ENCODE measurements at places on chromosomes 5 and 9.

DNA sequence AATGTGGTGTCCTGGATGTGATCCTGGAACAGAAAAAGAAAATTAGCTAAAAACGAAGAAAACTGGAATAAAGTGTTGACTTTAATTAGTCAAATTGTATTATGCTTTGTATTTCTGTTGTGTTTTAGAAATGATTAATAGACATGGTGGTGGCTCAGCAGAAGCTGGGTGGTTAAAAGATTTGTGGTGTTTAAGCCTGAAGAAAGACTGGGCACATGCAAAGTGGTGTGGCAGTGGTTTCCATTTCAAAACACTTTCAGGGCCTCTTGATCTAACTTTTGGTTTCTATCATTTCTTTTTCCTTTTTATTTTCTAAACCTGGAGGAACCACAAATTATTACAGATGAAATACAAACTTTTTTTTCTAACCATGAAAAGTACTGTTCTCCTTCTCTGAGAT is 44.1 kb downstream of the ADGRV1 start:
- no peak for DNase-seq

- DNase-seq: no peak
Measured at GRCh38 chr5:179437341-179438001, 92.2 kb upstream of the ADAMTS2 start.

GRCh38 chr5:54357408-54358058 is 47.2 kb upstream of the ARL15 start:
- no peak for DNase-seq

DNA sequence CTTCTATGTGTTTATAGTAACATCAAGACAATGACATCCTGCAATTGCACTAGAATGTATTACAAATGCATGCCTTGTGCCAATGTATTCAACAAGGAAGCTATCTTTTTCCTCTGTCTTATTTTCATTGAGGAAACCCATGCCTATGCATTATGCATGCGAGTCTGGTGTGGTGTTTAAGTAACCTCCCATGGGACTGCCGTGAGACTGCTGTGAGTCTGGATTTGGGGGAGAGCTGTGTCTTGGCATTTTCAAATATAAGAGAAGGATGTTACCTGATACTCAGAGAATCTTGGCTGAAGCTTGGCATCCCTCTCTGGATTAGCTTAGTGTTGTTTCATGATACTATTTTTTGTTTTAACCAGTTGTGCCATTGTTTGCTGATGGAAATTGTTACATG is 98.3 kb downstream of the F2RL2 start:
- peak; percentile 47 for DNase-seq

DNA sequence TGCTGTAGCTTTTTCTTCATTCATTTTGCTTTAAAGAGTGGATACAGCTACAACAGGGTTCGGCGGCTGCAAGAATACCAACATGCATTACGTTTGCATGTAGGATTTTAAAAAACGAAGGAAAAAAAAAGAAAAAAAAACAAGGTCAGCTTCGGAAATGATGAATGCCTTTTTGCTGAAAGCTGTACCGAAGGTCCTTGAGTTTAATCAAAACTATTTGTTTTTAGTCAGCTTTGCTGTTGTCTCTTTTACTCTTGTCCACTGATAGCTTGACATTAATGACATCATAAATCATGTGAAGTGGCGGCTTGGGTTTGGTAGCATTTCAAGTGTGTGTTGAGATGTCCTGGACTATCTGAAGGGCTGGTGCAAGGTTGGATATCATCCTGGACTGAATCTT is 779.1 kb downstream of the NR2F1-AS1 start:
- DNase-seq: no peak

- no peak for DNase-seq
Measured at GRCh38 chr5:27969157-27969556, 930.8 kb upstream of the CDH9 start.

DNA sequence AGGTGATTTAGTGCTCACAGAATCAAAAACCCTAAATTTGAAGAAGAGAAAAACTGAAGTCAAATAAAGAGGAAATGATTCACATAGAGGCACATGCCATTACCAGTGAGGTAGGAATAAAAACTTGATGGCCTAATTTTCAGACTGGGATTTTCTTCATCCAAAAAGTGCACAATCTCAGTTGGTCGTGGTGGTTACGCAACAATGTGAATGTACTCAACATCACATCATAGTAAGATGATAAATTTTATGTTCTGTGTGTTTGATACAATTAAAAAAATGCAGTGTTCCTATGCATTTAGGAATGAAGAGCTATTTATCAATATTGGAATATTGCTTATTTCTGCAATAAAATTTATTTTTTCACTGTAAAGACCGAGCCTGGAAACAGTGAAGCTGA is 60.7 kb downstream of the SV2C start:
- DNase-seq: no peak

- DNase-seq: peak; percentile 72
Measured at GRCh38 chr5:149434162-149435014, 55.3 kb upstream of the IL17B start.

DNA sequence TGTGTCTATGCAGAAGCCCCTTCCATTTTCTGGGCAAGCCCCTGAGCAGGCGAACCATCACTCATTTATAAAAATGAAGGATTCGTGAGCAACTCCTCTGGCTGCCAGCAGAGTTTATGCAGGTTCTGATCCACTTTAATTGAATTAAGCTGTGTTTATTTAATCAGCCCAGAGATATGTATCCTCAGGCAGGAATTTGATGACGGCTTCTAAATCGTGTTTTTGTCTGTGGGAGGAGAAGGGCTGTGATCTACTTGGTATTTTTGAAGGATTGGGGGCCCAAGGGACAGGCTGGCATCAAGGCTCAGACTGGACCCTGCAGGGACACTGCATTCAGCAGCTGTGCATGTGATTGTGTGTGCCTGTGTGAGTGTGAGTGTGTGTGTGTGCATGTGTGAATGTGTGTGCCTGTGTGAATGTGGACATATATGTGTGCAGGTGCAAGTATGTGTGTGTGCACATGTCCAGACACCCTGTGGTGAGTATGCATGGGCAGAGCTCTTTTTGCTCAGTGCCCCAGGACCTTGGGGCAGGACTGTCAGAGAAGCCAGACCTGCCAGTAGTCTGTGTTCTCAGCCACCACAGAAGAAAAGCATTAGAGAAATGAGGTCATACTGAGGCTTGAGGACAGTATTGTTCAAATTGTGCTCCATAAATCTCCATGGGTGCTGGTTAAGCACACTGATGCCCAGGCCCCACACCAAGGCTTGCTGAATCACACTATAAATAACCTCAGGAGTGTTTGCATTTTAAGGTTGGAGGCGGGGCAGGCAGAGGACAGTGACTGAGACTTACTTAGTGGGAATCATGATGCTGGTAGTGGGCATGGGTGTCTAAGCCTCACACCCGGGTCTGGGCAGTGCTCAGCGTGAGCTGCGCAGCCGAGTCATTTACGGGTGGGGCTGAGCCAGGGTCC is 164.0 kb downstream of the CARTPT start:
- no peak for DNase-seq

DNA sequence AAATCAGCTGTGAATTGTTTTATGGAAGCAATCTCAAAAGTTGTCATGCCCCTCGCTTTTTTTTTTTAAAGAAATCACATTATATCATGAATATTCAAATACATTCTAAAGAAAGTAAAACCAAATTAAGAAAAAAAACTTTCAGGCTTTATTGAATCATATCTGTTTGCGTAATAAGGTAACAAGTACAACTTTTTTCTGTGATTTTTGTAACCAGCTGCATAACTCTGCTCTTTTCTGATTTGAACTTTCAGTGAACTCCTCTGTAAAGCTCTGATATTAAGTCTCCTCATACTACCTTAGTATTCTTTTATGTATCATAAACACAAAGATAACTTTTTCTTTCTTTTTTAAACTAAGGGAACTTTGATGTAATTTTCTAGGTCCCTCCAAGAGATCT is 65.3 kb downstream of the CWC27 start:
- DNase-seq: no peak

- DNase-seq: no peak
Measured at GRCh38 chr5:27465140-27465539, 426.8 kb upstream of the CDH9 start.

DNA sequence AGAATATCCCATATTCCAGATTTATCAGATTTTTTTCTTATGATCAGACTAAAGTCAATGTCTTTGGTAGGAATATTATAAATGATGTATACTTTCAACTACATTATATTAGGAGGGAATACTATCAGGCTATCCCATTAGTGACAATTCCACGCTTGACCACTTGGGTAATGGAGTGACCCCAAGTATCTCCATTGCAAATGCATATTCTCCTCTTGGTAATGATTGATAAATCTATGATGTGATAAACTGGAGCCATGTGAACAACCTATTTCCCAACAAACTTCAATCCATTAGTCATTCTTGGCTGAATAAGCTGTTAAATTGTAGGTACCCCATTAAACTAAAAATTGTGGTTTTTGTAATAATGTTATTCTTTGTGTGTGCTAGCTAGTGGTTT is 12.2 kb upstream of the MPDZ start:
- no peak for DNase-seq

DNA sequence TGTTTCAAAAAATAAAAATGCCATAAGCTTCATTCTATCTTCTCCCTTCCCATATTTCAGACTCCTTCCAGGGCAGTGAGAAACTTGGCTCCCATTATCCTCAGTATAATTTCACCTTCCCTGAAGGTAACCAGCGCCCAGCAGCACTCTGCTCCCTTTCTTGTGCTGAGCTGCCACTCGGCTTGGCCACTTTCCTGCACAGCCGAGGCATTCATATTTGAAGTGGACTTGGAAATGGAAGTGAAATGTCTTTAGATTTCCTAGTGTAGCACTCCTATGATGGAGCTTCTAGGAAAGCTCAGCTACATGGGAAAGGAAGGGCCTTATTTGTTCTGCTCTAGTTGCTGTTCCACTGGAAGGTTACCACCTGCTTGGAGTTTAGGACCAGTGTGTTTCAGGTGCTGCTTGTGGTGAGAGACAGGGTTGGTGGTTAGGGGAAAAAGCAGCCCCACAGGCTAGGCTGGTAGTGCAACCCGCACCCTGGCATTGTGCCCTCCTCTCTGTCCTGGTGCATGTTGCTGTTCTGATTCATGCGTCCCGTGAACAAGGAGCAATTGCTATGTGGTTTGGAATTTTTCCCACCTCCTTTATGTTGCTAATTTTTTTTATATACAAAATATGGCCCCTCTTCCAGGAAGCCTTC is 53.8 kb downstream of the RAD23B start:
- DNase-seq: no peak

DNA sequence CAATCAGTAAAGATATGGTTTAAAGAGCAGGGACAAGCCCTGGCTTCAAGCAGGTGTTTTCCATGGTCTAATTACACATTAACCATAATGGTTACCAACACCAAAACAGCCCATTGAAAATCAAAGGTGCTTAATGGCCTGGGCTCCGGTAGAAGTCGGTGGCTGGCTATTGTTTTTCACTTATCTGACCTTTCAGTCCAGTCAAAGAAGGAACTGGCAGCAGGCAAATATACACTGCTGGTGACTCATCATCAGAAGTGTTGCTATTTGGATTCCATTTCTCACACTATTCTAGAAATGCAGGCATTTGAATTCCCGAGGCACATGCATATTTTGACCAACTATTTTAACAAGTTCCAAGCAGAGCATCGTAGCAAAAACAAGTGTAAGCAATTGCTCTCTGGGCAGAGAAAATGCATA is 26.3 kb upstream of the GABRP start:
- no peak for DNase-seq

- no peak for DNase-seq
Measured at GRCh38 chr5:174108745-174109144, 63.2 kb downstream of the NSG2 start.

- DNase-seq: no peak
Measured at GRCh38 chr9:135346438-135347050, 133.0 kb upstream of the PPP1R26 start.

DNA sequence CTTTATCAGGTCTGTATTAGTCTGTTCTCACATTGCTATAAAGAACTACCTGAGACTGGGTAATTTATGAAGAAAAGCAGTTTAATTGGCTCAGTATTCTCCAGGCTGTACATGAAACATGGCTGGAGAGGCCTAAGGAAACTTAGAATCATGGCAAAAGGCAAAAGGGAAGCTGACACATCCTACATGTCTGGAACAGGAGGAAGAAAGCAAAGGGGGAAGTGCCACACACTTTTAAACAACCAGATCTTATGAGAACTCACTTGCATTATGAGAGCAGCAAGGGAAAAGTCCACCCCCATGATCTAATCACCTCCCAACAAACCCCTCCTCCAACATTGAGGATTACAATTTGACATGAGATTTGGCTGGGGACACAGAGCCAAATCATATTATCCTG is 132.1 kb downstream of the PCSK1 start:
- DNase-seq: no peak

DNA sequence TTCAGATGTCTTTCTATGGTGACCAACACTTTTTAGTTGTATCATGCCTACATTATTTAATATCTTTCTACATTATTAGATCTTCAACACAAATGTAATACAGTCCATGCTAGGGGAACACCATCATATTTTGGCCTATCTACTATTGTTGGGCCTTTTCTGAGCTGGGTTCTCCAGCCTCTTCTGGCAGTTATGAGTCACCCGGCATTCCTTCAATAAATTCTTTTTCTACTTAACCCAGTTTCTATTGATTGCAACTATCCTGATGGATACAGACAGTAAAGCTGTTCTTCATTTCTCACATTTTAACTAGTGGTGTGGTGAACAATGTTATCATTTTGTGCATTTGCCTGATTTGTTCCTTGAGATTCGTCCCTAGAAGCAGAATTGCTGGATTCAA is 529.3 kb downstream of the BNC2 start:
- no peak for DNase-seq

DNA sequence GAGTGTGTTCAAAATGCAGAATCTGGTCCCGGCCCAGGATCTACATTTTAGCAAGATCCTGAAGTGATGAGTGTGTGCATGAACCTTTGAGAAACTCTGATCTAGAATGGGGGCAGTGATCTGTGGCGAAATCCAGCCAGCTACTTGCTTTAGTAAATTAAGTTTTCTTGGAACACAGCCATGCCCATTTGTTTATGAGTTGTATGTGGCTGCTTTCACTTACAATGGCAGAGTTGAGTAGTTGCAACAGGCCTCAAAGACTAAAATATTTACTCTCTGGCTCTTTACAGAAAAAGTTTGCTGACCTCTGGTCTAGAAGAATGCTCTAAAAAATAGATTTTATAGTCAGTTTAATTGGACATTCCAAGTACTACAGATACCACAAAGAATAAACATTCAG is 588.3 kb downstream of the BNC2 start:
- no peak for DNase-seq

GRCh38 chr5:60802986-60803385 is 41.1 kb downstream of the ELOVL7 start:
- no peak for DNase-seq

DNA sequence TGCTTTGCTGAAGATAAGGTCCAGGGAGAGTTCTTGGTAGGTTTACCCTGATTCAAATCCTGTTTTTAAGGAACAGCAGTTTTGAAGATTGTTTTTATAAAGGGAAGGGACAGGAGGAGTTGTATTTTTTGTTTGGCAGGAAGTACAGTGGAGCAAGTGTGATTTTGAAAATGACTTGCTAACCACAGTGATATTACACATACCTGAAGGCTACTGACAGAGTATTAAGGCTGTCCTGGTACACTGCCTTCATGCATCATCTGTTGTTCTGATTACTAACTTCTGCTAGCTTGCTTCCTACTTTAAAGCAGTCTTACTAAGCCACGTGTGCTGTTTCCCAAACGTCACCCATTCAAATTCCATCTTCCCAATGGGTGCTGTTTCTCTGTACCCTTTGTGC is 559.5 kb upstream of the SGCD start:
- DNase-seq: no peak

GRCh38 chr9:121463026-121463807 is 36.4 kb downstream of the GGTA1 start:
- DNase-seq: no peak

- no peak for DNase-seq
Measured at GRCh38 chr5:58548068-58548467, 34.8 kb upstream of the RAB3C start.

Data from NCI-H526 (cell line).